ENCODE measurements at places on chromosomes 2 and 18.
A peak's percentile ranks its signal among the peaks of the same experiment; 100 is the strongest.

GRCh38 chr2:20525041-20526035 lies 78.5 kb downstream of the RHOB start:
- no peak for DNase-seq

DNA sequence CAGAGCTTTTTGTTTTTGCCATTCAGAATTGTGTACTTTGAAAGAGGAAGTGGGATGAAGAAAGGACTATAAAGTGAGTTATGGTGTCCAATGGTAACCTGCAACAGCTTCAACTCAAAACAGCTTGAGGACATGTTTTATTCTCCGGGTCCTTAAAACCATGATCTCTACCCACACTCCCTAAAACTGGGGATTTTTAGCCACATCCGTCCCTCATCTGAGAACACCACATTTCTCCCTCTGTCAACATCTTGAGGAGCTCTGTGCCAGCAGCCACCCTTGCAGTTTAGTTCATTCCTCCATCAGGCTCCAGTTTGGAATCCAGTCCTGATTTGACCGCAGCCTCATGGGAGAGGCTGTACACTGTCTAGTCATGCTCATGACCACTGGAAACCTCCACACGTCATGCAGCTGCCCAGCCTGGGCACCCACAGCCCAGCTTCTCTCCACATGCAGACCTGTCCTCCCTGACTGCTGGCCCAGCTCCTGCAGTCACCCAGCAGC lies 62.6 kb downstream of the C18orf63 start:
- DNase-seq, result peak; percentile 56

DNA sequence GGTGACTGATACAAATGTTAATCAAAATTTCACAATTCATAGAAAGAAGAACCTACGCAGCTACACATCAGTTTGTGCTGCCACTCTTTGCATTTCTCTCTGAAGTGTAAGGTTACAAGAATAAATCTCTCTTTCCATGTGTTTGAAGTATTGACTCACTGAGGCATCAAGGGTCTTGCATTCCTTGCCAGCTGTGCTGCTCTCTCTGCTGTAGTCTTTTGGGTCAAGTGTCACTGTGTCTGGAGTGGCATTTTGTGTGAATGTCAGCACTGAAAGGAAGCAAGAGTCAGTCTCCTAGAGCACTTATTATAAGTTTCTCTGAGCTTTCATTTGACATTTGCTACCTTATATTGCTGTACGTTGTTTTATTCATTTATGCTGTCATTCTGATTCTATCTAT lies 1696.1 kb upstream of the LRRTM1 start:
- DNase-seq, result no peak

- no peak for DNase-seq
Observed at GRCh38 chr2:131092458-131093005, 728 bp downstream of the FAM168B start.

GRCh38 chr2:210233487-210233886 lies 8.2 kb upstream of the ACADL start:
- DNase-seq, result no peak

DNA sequence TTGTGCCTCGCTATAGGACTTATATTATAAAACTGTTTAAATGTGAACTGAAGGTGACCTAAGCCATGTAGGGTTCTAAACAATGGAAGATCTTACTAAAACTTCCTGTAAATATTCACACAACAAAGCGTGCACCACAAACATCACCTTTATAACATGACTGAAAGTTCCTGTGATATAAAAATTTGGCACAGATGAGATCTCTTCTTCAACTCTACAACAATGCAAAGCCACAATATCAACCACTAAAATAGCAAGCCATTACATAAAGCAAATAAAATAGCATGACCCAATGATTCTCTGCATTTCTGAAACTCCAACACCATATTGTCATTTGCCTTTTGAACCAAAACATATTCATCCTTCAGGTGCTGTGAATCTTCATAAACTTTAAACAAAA lies 3.5 kb downstream of the YES1 start:
- no peak for DNase-seq

- DNase-seq, result no peak
Observed at GRCh38 chr18:23499291-23499781, 4.0 kb upstream of the RMC1 start.

DNA sequence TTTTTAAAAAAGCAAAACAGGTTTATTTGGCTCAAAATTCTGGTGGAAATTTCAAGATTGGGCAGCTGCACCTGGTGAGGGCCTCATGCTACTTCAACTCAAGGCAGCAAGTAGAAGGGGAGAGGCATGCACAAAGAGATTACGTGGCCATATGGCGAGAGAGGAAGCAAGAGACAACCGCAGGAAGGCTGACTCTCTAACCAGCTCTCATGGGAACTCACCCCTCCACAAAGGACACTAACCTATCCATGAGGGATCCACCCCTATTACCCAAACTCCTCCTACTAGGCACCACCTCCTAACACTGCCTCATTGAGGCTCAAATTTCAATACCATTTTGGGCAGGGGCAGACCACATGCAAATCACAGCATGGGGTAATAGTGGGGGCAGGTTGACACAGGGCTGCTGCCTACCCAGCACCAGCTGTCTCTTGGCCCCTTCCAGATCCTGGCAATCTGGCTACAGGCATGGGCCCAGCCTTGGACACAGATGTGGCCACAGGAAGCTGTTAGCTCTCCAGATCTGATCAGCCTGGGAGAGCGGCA lies 2.0 kb upstream of the CAPN10 start:
- no peak for DNase-seq

- no peak for DNase-seq
Observed at GRCh38 chr18:45398448-45398847, 216.8 kb upstream of the SLC14A2 start.

DNA sequence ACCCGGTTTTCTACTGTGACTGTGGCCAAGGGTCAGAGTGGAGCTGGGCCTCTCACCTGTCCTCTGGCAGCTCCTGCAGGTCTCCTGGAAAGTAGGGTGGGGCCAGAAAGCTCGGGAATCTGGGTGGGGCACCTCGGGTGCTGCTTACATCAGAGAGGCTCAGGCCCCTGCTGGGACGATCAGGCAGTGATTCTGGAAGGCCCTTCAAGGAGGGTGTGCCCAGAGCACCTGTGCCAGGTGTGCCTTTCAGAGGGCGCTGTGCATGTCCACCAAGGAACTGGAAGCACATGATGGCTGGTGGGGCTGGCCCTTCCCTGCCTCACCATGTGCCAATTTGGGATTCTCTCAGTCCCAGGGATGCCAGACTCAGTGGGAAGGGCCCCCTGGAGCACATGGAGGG lies 44.0 kb downstream of the ATP6V1C2 start:
- no peak for DNase-seq

DNA sequence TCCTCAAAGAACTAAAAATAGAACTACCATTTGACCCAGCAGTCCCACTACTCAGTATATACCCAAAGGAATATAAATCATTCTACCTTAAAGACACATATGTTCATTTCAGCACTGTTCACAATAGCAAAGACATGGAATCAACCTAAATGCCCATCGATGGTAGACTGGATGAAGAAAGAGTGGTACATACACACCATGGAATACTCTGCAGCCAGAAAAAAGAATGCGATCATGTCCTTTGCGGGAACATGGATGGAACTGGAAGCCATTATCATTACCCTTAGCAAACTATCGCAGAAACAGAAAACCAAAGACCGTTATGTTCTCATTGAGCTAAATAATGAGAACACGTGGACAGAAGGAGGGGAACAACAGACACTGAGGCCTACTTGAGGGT lies 44.5 kb downstream of the TWSG1 start:
- DNase-seq, result no peak

GRCh38 chr2:43344868-43345373 lies 118.5 kb upstream of the ZFP36L2 start:
- no peak for DNase-seq

DNA sequence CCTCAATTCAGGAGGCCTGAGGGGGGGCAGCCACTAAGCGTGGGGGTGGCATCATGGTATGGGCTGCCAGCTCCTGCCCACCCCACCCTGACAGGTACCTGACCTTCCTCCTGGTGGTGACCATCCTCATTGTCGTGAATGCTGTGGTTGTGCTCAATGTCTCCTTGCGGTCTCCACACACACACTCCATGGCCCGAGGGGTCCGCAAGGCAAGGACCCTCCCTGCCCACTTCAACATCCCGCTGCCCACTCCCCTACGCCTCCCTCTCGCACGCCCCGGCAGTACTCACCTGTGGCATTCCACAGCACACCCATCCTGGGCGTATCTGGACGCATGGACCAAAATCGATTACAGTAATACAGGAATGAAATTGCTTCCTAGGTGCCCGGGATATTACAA lies 4.0 kb downstream of the CHRNG start:
- no peak for DNase-seq

- DNase-seq, result no peak
Observed at GRCh38 chr2:161486111-161486510, 70.0 kb downstream of the TBR1 start.

DNA sequence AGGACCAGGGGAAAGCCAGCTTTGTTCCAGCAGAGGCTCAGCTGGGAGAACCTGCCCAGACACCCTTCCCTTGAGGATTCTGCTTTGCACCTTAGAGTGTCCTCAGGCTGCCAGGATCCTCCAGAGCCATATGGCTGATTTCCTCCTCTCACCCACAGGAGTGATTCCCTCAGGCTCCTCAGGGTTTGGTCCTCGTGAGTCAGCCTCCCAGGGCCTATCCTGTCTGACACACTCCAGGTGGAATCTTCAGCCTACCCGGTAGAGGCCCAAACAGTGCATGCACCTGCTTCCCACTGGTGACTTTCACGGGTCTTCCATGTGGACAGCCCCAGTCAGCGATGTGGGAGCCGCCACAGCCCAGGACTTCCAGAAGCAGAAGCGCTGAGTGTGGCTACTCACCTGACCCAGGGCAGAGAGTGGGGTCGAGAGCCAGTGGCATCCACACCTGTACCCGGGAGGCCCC lies 73.3 kb downstream of the TFCP2L1 start:
- no peak for DNase-seq

All from activated CD8-positive, alpha-beta memory T cell treated with anti-CD3 and anti-CD28 coated beads for 24 hours (primary cell).